ENCODE measurements at places on chromosomes 6 and 20. TPM values are rescaled to one million over a fixed set of nuclear protein-coding genes. Genes with fewer than 3 reads are reported as not detected.

The SEC23B gene
- polyA plus RNA-seq = 57.5 TPM

The DNAH8 gene
- polyA plus RNA-seq = not detected

DNA sequence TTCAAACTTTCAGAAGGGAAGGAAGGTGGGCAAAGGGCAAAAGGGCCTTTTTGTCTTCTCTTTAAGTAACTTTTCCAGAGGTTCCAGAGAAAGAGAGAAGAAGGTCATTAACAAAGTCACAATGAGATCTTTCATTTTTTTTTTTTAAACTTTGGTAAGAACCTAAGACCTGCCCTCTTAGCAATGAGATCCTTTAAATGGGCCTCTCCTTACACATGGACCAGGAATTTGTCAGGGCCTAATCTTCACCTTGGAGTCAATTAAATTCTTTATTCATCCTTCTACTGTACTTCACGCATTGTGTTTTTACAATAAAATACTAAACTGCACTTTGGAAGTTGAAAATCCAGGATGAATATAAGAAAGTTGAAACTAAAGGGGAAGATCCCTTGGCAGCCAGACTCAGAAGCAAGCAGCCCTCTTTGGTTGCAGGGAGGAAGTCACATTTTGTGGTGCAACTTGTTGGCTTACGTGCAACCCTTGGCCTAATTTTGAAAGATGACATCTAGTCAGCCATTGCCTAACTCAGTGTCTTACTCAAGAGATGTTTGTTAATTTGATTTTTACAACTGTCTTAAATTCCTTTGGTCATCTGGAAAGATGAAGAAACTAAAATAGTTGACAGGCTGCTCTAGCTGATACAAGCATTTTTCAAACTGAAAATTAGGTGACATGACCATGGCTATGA, 11.9 kb upstream of the TMEM170B start:
- no peak for DNase-seq

DNA sequence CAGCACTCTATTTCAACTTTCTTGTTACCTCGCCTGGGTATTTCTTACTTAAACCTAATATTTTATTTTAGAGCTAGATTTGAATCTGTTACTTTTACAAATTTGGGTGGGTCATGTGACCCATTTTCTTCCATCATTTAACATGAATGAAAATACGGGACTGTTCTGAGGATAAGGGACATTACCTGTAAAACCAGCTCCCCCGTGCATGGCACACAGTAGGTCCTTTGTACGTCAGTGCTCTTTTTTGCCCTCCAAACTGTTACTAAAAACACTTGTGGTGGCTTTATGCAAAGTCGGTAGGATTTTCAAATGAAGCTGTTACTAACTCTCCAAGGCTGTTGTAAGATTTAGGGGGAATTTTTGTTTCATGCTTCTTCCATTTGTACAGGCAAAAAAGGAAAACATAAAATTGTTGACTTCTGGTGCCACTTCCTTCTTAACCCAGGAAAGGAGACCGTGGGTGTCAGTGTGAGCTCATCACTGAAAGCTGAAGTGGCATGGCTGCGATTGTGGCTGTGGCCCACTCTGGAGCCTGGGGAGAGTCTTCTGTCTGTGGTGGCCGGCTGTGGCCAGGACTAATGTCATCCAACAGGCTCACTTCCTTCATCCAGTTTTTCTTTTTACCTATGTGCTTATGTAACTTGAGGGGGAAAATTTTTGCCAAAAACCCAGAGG, 40.2 kb upstream of the PXDC1 start:
- DNase-seq = no peak

All from AG04450 (cell line).